Nephron progenitor cell (in vitro differentiated cells): ENCODE measurements at places on chromosomes 4 and X.

DNA sequence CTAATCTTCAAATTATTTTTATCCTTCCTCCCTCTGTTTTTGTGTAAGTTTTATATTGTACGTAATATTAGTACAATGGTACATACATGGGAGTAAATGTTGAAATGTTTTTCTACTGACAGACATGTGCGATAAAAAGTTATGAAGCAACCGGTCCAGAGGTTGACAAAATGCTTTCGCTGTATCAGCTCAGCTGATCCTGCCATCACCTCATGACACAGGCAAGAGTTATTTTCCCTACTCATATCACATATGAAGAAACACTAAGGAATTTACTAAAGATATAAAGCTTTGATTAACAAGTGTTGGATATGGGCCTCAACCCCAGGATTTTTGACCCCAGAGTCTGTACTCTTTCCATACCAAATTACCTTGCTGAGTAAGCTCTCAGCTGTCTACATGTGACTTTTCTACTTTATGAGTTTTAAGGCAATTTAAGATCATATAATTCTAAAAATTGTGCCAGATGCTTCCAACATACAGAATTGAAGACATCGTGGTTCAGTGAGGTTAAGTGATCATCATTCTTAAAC lies 50.0 kb downstream of the CLCN5 start:
- no peak for DNase-seq

DNA sequence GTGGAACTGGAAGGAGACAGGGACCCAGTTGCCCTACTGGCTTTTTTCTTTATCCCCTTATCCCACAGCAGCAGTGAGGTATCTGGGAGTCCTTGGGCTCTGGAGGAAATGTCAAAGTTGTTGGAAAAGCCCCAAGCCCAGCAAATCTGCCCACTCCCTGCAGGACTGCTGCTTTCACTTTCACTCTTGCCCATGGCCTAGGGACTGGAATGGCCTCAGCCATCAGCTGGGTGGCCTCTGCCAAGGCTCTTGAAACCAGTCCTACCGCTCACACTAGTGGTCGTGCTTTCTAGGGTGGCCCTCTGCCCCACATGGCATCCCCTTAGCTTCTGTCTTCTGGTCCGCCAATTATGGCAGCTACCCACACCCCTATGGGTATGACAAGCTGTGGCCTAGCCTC lies 9.7 kb upstream of the RHOXF1 start:
- DNase-seq, result no peak

DNA sequence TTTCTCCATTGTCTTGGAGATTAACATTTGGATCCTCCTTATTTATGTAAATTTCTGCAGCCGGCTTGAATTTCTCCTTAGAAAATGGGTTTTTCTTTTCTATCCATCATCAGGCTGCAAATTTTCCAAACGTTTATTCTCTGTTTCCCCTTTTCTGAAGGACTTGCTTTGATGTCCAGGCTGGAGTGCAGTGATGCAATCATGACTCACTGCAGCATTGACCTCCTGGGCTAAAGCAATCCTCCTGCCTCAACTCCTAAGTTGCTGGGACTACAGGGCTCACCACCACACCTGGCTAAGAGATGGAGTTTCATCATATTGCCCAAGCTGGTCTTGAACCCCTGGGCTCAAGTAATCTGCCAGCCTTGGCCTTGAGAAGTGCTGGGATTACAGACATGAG lies 144.0 kb upstream of the ZXDB start:
- DNase-seq, result no peak

- DNase-seq, result peak; percentile 69
Observed at GRCh38 chr4:8269535-8270417, at the start of gene HTRA3. TSS of gene HTRA3 (plus strand) at chr4:8269754. CDS start at chr4:8269969, 215 bp downstream.
